ENCODE measurements at places on chromosomes 5 and 9. TPM values are rescaled to one million over a fixed set of nuclear protein-coding genes. Genes with fewer than 3 reads are reported as not detected.

TMEM141 gene
- total RNA-seq: 8.9 TPM

C5orf52 gene
- total RNA-seq: not detected

PCDHA11 gene
- total RNA-seq: 31.7 TPM

SLF1 gene
- 54.6 TPM for total RNA-seq
